ENCODE measurements at places on chromosomes 2 and 18. TPM values are rescaled to one million over a fixed set of nuclear protein-coding genes. Genes with fewer than 3 reads are reported as not detected.

- DNase-seq, result no peak
These were observed 21.5 kb upstream of the IL18RAP start for GRCh38 chr2:102401456-102401855.

DNA sequence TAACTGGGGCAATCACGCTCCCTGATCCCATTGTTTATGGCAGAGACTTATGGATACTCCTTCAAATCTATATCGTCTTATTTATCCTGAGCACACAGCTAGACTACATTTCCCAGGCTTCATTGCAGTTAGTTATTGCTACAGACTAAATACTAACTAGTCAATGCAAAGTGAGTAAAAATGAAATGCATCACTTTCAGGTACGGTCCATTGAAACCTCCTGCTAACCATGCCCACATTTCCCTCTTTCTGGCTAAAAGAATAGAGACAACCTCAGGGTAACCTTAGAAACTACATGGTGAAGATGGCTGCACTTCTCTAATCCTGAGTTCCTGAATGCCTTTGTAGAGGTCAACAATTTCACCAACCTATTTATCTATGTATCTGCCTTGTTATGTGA lies 437.4 kb downstream of the EPHA4 start:
- no peak for DNase-seq

- no peak for DNase-seq
These were observed 114.7 kb downstream of the MTX2 start for GRCh38 chr2:176383836-176384442.

DNA sequence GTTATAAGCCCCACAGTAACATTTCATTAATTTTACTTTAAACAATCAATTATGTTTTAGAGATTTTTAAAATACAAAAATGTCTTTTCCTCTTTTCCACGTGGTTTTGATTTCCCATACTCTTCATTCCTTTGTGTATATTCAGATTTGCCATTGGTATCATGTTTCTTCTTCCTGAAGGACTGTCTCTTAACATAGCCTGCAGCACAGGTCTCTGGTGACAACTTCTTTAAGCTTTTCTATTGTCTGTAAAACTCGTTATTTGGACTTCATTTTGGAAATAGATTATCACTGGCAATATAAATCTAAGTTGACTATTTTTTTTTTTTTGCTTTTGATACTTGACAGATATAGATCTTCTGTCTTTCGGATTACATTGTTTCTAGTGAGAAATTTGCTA lies 115.2 kb upstream of the KLHL29 start:
- no peak for DNase-seq

- DNase-seq, result peak; percentile 13
These were observed 1.0 kb downstream of the CYP26B1 start for GRCh38 chr2:72146347-72147302.

Gene PHOSPHO2
- 8.9 TPM for total RNA-seq

DNA sequence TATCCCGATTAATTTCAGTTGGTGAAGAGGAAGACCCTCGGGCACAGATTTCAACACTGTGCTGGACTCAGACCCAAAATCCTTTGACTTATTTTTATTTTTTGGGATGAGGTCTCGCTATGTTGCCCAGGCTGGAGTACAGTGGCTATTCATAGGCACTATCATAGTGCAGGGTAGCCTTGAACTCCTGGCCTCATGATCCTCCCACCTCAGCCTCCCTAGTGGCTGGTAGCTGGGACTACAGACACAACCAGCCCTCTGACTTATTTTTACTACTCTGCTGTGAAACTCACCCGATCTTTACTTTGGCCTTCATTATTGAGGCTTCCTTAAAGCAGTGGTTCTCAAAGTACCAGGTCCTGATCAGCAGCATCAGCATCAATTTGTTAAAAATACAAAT lies 18.2 kb upstream of the ADAM17 start:
- DNase-seq, result no peak

DNA sequence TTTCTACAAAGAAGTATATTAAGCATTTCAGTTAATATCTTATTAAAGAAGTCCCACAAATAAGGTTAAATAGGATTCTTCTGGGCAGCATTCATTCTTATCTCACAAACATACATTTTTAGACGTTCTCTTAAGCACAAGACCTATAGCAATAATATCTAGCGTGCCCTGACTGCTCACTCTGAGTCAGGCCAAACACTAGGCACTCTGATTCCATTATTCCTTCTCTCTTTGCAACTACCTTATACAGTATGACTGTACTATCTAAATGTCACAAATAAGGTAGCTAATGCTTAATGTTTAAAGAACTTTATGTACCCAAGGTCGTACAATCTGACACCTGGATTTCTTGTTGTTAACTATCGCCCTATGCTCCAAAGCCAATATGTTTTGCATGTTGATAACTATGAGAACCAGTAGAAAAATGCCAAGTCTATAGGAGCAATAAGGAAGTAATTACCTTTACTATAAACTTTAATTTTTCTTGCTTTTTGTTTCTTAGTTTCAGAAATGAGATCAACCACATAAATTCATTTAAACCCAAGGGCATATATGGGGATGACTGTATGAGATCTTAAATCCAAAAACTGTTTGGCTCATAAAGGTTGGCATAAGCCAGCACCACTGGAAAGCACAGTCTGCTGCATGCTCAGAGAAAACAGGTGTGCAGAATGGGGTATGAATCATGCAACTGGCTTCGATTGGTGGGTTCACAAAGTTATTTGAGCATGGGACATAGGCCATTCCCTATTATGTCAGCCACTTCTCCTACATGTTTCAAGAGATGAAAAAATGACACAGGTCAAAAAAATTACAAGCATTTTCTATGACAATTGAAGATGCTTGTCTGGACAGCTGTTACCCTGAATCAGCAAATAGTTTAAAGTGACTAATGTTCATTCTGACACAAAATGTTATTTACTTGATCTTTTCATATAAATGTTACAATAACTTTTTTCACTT lies 352.0 kb downstream of the IRS1 start:
- no peak for DNase-seq

DNA sequence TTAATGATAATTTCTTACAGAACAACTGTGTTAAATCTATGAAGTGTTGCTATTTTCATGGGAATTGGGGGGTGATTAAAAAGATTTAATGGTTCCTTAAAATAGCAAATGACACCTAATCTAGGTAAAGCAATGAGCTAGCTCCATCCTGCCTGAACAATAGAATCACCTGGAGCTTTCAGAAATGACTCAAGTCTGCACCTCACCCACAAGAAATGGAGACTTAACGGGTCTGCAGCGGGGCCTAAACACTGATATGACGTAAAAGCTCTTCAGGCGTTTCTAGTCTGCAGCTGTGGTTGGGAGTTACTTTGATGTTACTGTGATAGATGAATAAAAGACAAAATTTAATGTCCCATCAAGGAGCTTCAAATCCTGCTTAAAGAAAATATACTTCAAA lies 328.2 kb downstream of the RND3 start:
- no peak for DNase-seq

Gene NAT8
- not detected for total RNA-seq

GRCh38 chr18:14970027-14970426 lies 222.1 kb downstream of the ANKRD30B start:
- DNase-seq, result no peak

Gene KIF1A
- total RNA-seq, result not detected

Gene REEP1
- 10.6 TPM for total RNA-seq

Gene WIPF1
- total RNA-seq, result 23.2 TPM

Gene IL36A
- total RNA-seq, result not detected

Measured in uterus (tissue), 4 donors.